ENCODE measurements at places on chromosomes 4 and X.

- H3K4me1 ChIP-seq, result no peaks in the 10 kb centered on the region
- no peak overlapping the region for H3K4me3 ChIP-seq
Observed at GRCh38 chr4:113312529-113312928, 263.1 kb downstream of the ANK2 start.

GRCh38 chr4:3304831-3305609 lies 12.2 kb downstream of the RGS12 start:
- H3K27me3 ChIP-seq, result no peaks in the 10 kb centered on the region
- H3K27ac ChIP-seq, result no peak overlapping the region
- H3K4me1 ChIP-seq, result no peaks in the 10 kb centered on the region
- H3K36me3 ChIP-seq, result no peaks in the 10 kb centered on the region

GRCh38 chr4:56733352-56733751 lies 52.3 kb upstream of the HOPX start:
- 0 out of 2 replicates have a peak, but pooled peaks cover 7% of the 10 kb centered on the region for H3K4me1 ChIP-seq
- H3K36me3 ChIP-seq, result no peaks in the 10 kb centered on the region
- no peak overlapping the region for H3K4me3 ChIP-seq
- no peak overlapping the region for H3K27ac ChIP-seq
- no peaks in the 10 kb centered on the region for H3K27me3 ChIP-seq

GRCh38 chr4:185222598-185222997 lies 13.2 kb downstream of the SNX25 start:
- no peak for DNase-seq
- no peak overlapping the region for H3K27ac ChIP-seq
- no peaks in the 10 kb centered on the region for H3K4me1 ChIP-seq
- no peaks in the 10 kb centered on the region for H3K27me3 ChIP-seq

DNA sequence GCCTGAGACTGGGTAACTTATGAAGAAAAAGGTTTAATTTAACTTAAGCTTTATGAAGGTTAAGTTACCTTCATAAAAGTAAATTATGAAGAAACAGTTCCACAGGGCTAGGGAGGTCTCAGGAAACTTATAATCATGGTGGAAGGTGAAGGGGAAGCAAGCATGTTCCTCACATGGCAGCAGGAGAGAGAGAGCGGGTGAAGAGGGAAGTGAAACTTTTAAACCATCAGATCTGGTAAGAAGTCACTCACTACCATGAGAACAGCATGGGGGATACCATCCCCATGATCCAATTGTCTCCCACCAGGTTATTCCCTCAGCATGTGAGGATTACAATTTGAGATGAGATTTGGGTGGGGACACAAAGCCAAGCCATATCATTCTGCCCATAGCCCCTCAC lies 944.7 kb upstream of the NDST4 start:
- no peak overlapping the region for H3K27ac ChIP-seq
- no peak overlapping the region for H3K4me3 ChIP-seq
- no peak for DNase-seq
- H3K4me1 ChIP-seq, result no peaks in the 10 kb centered on the region

DNA sequence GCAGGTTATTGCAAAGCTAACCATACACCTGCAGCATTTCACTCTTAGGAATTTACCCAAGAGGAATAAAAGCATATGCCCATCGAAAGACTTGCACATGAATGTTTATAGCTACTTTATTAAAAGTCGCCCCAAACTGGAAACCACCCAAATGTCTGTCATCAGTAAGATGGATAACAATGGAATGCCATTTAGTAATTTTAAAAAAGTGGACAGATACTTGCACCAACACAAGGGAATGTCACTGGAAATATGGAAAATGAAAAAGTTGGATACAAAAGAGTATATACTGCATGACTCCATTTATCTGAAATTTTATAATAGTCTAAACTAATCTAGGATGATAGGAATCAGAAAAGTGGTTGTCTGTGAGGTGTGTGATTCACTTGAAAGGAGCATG lies 12.9 kb downstream of the GK start:
- H3K36me3 ChIP-seq, result no peaks in the 10 kb centered on the region
- no peaks in the 10 kb centered on the region for H3K4me1 ChIP-seq
- DNase-seq, result no peak
- H3K27ac ChIP-seq, result no peak overlapping the region
- no peaks in the 10 kb centered on the region for H3K27me3 ChIP-seq

DNA sequence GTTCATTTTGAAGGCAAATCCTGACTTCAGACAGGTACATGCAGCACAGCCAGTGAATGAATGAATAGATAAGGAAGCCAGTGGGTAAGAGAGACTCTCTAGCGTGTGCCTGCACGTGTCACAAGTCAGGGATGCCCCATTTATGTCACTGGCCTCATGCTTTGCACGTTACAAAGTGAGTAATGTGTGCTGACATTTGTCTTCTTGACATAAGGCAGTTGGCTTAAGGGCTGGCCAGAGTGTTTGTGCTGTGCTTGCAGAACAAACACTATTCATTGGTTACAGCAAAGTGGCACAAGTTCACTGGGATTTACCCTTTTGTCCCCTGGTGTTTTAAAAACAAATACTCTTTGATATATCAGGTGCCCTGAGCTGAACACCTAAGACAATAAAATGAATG lies 55.9 kb downstream of the CRMP1 start:
- H3K4me3 ChIP-seq, result no peak overlapping the region
- no peaks in the 10 kb centered on the region for H3K4me1 ChIP-seq
- peaks cover 70% of the 10 kb centered on the region for H3K27me3 ChIP-seq
- H3K27ac ChIP-seq, result no peak overlapping the region

- no peak for DNase-seq
- H3K27me3 ChIP-seq, result no peaks in the 10 kb centered on the region
- H3K27ac ChIP-seq, result no peak overlapping the region
Observed at GRCh38 chrX:51440365-51440764, 56.0 kb downstream of the NUDT11 start.

GRCh38 chrX:46627711-46628419 lies 54.3 kb downstream of the CHST7 start:
- H3K36me3 ChIP-seq, result no peaks in the 10 kb centered on the region
- no peak overlapping the region for H3K4me3 ChIP-seq
- no peaks in the 10 kb centered on the region for H3K4me1 ChIP-seq
- no peak overlapping the region for H3K27ac ChIP-seq
- DNase-seq, result no peak

DNA sequence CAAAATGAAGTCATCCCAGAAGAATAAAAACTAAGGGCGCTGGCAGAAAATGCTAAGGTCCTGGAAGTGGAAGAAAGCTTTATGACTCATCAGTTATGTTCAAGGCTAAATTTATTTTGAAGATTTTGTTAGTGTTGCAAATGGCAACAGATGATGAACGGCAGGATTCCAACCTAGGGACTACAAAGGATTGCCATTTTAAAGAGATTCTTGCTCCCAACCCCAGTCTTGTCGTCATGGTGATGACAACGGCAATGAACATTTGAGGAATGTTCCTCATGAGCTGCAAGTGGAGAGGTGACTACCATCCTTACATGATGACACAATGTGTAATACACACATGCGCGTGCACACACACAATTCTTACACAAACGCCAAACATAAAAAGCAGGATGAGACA lies 54.4 kb upstream of the FTHL17 start:
- no peaks in the 10 kb centered on the region for H3K4me1 ChIP-seq
- H3K27me3 ChIP-seq, result no peaks in the 10 kb centered on the region
- no peak overlapping the region for H3K27ac ChIP-seq
- no peak overlapping the region for H3K4me3 ChIP-seq
- H3K36me3 ChIP-seq, result no peaks in the 10 kb centered on the region

GRCh38 chr4:96598465-96598864 lies 758.6 kb downstream of the PDHA2 start:
- H3K4me1 ChIP-seq, result no peaks in the 10 kb centered on the region
- no peak for DNase-seq

- H3K27ac ChIP-seq, result no peak overlapping the region
- H3K4me3 ChIP-seq, result no peak overlapping the region
- H3K27me3 ChIP-seq, result no peaks in the 10 kb centered on the region
- no peaks in the 10 kb centered on the region for H3K4me1 ChIP-seq
- no peaks in the 10 kb centered on the region for H3K36me3 ChIP-seq
Observed at GRCh38 chr4:108213723-108214122, 45.0 kb upstream of the LEF1 start.

GRCh38 chrX:78979789-78980464 lies 34.7 kb downstream of the P2RY10 start:
- no peak overlapping the region for H3K27ac ChIP-seq
- no peaks in the 10 kb centered on the region for H3K27me3 ChIP-seq
- no peaks in the 10 kb centered on the region for H3K4me1 ChIP-seq
- no peak for DNase-seq
- H3K36me3 ChIP-seq, result no peaks in the 10 kb centered on the region

DNA sequence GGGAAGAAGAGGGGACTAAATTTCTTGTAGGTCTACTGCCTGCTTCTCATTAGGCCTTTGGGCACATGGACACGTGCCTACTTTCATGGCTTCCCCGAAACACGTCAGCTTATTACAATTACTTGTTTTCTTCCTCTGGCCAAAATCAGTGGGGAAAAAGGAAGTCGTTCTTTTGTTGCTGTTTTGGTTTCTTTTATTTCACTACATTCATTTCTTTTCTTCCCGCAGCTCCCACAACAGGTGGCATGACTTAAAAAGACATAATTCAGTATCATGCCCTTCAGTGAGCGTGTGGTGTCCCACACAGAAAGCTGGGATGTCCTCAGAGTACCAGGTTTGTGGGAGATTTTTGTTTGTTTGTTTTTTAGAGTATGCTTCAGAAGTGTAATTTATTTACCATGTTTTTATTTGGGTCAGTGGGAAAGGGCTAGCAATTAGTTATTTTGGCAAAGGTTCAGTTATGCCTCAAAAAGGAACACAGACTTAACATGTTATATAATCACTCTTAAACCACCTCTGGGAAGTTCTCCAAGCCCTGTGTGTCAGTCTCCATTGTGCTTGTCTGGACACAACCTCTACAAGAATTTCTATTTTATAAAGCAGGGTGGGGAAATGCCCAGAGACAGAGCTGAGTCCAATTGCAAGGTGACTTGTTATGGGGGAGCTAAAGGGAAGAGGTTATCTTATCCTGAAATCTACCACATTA lies 44.2 kb upstream of the SPRY1 start:
- no peaks in the 10 kb centered on the region for H3K27me3 ChIP-seq
- no peak overlapping the region for H3K27ac ChIP-seq
- H3K4me1 ChIP-seq, result no peaks in the 10 kb centered on the region
- DNase-seq, result no peak
- no peak overlapping the region for H3K4me3 ChIP-seq

GRCh38 chr4:2832309-2832980 lies 11.2 kb upstream of the ADD1 start:
- no peaks in the 10 kb centered on the region for H3K4me1 ChIP-seq
- DNase-seq, result no peak
- no peak overlapping the region for H3K27ac ChIP-seq
- no peak overlapping the region for H3K4me3 ChIP-seq

DNA sequence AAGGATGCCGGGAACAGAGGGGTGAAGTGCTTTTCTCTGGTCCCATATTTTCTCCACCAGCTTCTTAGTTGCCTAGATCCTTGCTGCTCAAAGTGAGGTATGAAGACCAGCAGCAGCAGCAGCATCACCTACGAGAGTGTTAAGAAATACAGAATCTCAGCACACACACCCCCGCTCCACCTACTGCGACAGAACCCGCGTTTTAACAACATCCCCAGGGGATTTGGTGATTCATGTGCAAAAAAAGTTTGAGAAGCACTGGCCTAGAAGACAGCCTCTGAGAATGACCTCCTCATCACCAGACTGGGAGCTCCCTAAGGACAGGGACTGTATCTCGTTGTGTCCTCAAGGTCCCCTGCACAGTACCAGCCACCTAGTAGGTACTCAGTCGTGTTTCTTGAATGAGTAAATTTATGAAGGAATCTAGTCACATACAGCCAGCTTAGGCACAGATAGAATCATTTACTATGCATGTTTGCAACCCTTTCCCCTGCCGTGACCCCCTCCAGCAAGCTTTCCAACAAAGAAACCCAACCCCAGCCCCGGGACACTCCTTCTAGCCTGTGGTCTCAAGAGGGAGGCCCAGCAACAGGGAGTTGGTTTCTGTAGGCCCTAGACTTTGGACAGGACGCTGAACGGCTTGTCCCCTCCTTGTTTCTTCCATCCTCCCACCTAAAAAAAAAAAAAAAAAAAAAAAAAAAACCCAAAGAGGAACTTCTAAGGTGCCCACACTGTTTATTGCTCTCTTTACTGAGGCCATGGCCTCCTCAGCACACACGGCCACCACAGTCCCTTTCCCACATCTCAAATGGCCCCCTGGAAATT lies 21.5 kb downstream of the RTL5 start:
- DNase-seq, result no peak
- peaks cover 42% of the 10 kb centered on the region for H3K27me3 ChIP-seq
- no peaks in the 10 kb centered on the region for H3K4me1 ChIP-seq
- H3K36me3 ChIP-seq, result no peaks in the 10 kb centered on the region
- no peak overlapping the region for H3K4me3 ChIP-seq

DNA sequence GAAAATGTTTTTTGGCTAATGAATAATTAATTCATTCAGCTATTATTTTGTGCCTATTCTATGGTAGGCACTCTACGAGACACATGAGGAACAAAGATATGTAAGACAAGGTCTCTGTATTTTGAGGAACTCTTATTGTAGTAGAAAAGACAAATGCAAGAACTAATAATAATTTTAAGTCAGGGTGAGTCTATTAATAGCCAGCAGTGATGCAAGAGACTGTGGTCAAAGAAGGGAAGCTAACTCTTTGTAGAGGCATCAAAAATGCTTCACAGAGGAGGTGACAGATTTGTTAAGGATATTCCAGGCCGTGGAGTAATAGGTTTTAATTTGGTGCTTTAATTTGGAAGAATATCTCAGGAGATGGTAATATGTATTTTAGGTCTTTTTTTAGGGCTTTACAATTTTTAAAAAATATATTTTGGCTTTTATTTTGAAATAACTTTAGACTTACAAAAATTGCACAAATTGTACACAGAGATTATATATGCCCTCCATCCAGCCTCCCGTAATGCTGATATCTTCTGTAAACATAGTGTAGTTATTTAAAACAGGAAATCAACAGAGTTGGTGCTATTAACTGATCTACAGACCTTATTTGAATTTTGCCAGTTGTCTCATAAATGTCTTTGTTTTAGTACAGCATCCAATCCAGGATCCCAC lies 48.1 kb downstream of the DCLK2 start:
- peak overlapping the region; percentile 27 for H3K27ac ChIP-seq
- DNase-seq, result no peak
- H3K4me3 ChIP-seq, result no peak overlapping the region
- no peaks in the 10 kb centered on the region for H3K36me3 ChIP-seq

GRCh38 chrX:6053141-6053540 lies 175.5 kb downstream of the NLGN4X start:
- no peak overlapping the region for H3K4me3 ChIP-seq
- H3K27ac ChIP-seq, result no peak overlapping the region
- H3K36me3 ChIP-seq, result no peaks in the 10 kb centered on the region
- peaks cover 12% of the 10 kb centered on the region for H3K4me1 ChIP-seq
- no peak for DNase-seq

DNA sequence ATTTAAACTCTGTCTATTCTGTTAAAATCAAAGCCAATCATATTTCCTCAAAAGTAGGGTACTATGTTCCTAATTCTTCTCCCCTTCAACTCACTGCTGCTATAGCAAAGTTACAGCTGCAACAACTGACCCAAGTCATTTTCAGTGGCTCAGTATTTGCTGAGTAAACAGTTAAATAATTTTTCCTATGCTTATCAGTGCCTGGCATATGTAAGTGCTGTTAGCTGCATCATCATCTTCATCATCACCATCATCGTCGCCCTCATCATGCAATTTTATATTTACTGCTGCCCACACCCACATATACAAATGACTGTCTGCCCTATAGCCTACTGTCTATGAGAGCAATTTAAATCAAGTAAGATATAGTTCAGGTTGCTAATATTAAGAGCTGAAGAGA lies 21.9 kb downstream of the COQ2 start:
- H3K27ac ChIP-seq, result no peak overlapping the region
- no peaks in the 10 kb centered on the region for H3K27me3 ChIP-seq
- no peak for DNase-seq
- H3K4me3 ChIP-seq, result no peak overlapping the region

- no peaks in the 10 kb centered on the region for H3K36me3 ChIP-seq
Observed at GRCh38 chrX:45762699-45763647, 562.3 kb upstream of the DIPK2B start.

Measured in PC-9 (cell line).